Memory B cell (primary cell): ENCODE measurements at places on chromosomes 2 and 18.
A peak's percentile ranks its signal among the peaks of the same experiment; 100 is the strongest.

GRCh38 chr18:45802814-45803492 is 22.5 kb upstream of the SIGLEC15 start:
- H3K4me1 ChIP-seq = peaks cover 5% of the 10 kb centered on the region
- DNase-seq = no peak
- peaks cover 18% of the 10 kb centered on the region for H3K27me3 ChIP-seq

DNA sequence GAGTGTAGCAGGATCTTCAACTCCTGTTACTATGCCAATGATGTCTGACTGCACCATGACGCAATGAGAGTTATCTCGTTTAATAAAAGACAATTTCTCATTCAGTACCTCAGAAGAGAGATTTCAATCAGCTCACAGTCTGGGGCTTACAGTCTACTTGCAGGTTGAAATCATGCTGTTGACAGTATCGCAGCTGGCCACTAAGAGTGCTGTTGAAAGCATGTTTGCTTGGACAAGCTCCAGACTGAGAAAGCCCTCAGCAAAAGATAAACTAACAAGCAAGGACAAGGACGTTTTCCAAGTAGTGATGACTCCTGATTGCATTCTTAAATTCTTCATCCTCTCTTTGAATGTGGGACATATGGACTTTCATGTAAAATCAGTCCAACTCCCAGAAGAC is 145.2 kb upstream of the SYT4 start:
- H3K27me3 ChIP-seq = no peaks in the 10 kb centered on the region
- no peak for DNase-seq
- no peaks in the 10 kb centered on the region for H3K36me3 ChIP-seq
- no peaks in the 10 kb centered on the region for H3K4me1 ChIP-seq

- no peak overlapping the region for H3K27ac ChIP-seq
Measured at GRCh38 chr2:79591281-79591680, 78.4 kb downstream of the CTNNA2 start.

- DNase-seq = no peak
- H3K36me3 ChIP-seq = no peaks in the 10 kb centered on the region
- no peak overlapping the region for H3K27ac ChIP-seq
- no peak overlapping the region for H3K4me3 ChIP-seq
Measured at GRCh38 chr2:120802867-120803484, 67.3 kb downstream of the GLI2 start.

- H3K36me3 ChIP-seq = no peaks in the 10 kb centered on the region
- DNase-seq = no peak
- H3K27ac ChIP-seq = no peak overlapping the region
- peaks cover 2% of the 10 kb centered on the region for H3K27me3 ChIP-seq
- H3K4me3 ChIP-seq = no peak overlapping the region
- H3K4me1 ChIP-seq = peaks cover 9% of the 10 kb centered on the region
Measured at GRCh38 chr2:127891811-127892210, 6.1 kb upstream of the AMMECR1L start.

- DNase-seq = peak; percentile 59
- peak overlapping the region; percentile 74 for H3K4me3 ChIP-seq
- H3K27ac ChIP-seq = peak overlapping the region; percentile 43
- H3K4me1 ChIP-seq = peaks cover 4% of the 10 kb centered on the region
- H3K27me3 ChIP-seq = no peaks in the 10 kb centered on the region
Measured at GRCh38 chr2:24164416-24164973, 10.4 kb upstream of the FAM228A start.
